ENCODE measurements at places on chromosomes 3 and 15.

- DNase-seq, result no peak
Measured at GRCh38 chr15:73982222-73982962, 9.7 kb downstream of the STOML1 start.

DNA sequence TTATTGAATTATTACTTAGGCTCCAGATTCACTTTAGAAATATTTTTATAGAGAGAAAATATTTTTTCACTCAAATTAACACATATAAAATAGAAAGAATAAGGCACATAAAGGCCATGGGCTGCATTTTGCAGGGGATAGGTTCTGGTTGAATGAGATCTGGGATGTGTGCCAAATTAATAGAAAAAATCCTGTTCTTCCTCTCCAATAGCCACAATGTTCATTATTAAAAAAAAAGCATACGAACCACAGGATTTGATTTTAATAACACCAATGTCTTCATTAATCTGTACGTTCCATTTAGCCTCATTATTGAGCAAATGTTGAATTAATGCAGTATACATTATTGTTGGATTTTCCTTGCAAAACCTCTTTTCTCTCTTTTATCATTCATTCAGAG, 622.8 kb upstream of the AGTR1 start:
- no peak for DNase-seq

DNA sequence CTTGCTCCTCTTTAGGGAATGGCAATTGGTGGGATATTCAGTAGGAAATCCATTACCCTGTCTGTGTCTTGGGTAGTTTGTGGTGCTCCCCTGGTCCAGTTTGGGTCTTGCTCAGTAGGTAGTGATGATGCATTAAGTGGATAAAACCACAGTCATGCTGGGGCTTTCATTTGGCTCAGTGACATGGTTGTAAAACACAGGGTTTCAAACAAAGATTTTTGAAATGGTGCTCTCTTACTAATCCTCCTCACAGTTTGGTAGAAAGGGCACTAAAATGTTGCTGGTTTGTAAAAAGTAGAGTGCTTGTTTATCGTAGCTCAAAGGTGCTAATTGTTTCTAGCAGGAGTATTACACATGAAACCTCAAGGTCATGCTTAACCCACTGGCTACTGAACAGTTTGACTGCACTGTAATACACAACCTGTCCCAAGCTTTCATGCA, 22.9 kb downstream of the BBX start:
- no peak for DNase-seq

DNA sequence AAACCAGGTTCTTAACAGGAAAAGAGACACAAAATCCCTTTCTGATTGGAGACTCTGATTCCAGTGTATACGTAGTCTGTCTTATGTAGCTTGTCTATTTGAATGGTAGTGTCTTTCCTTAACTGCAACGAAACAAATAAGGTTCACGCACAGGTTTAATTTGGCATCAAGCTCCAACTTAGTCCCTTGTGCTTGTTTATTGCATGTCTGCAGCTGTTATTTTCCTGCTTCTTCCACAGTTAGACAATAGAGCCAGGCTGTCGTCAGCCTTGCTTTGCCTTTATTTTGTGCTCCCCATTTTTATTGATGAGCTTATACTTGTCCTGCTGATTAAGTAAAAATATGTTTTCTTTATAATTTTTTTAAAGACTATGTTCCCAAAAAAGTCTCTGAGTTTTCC, 152.7 kb upstream of the CDIN1 start:
- DNase-seq, result no peak

- DNase-seq, result no peak
Measured at GRCh38 chr3:158108445-158108985, 1.4 kb upstream of the RSRC1 start.

DNA sequence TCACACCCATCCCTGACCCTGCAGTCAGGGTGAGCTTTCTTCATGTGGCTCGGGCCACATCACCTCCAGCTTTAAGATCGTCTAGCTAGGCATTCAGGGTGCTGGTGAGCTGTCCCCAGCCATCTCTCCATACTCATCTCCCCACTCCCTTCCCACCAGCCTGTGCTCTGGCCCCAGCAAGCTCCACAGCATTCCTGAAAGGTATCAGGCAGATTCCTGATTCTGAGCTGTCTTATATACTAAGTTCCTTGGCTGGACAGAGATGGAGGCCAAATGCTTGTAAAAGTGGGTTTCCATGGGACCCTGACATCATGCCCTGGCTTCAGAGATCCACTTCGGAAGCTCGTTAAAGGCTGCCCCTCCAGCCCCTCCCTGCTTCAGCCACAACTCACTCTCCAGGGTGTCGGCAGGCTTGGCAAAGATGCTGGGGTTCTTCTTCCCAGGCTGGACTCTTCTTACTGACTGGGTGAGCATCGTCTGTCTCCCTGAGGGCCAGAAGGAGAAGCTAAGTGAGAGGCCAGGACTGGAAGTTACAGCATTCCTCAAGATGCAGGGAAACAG, 3.9 kb downstream of the CILP start:
- no peak for DNase-seq

DNA sequence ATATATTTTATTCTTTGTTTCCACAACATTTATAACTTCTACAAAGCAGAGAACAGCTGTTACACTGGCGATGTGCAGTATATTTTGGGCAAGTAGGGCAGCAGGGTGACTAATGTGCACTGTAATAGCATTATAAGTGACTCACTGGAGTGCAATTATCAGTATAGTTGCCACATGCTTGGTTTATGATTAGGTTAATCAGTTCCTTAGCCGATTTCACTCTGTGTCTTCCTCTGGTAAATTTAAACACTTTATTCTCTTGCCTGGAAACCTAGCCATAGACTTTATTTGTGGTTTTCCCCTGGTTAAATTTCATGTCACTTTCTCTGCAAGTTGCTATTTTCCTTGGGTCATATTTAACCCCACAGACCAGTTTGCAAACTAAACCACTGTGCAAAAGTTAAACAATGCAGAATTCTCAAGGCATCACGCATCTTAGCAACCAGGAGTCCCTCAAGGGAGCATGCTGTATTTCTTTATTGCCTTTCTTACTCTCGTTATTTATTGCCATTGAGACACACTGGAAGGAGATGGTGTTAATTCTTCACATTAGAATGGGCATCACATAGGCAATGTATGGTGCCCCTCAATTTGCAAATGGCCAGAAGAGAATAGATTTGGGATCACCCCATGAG, 690.2 kb upstream of the DPPA4 start:
- DNase-seq, result no peak

- no peak for DNase-seq
Measured at GRCh38 chr3:41224120-41224806, 25.0 kb downstream of the CTNNB1 start.

DNA sequence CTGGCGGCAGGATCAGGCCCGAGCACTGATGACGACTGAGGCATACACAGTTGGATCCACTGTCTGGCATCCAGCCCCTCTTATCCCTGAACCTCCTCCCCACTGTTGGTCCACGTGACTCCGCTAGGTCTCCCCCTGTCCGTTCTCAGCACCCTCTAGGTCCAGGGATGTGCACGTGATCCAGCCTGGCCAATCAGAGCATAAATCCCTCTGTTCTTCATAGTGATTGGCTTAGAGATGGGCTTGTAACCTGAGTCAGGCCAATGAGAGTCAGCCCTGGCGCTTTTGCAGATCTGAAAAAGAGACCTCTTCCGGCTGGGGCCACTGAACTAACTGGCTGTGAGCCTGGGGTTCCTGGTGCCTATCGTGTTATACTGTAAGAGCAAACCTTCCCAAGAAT, 20.5 kb upstream of the IQSEC1 start:
- DNase-seq, result no peak

DNA sequence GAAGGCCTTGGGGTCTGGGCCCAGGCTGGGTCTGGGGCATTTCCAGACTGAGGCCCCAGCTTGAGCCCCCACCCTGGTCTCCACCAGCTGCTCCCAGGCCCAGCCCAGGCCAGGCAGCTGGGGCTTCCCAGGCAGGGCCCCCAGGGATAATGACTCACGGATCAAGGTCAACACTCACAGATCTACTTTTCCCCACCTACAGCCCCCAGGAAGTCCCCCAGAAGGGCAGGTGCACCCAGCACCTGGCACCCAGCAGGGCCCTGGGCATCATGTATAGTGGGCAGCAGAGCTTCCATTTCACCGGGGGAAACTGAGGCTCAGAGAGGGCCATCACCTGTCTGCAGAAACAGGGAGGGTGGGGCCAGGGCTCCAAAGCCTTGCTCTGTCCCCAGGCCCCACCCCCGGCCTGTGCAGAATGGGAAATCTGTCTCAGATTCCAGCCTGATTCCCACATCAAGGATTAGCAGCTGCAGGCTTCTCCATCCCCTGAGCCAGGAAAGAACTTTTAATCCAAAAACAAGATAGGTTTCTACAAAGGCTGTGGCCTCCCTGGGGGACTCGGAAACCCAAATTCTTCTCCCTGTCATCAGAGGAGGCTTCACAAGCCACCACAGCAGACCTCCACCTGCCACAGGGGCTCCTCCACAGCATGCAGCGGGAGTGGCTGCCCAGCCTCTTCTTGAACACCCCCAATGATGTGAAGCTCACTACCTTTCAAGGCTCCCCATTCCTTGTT, 49.8 kb downstream of the IQSEC1 start:
- no peak for DNase-seq

- DNase-seq, result no peak
Measured at GRCh38 chr3:149247008-149247710, 25.5 kb upstream of the CP start.

- no peak for DNase-seq
Measured at GRCh38 chr3:2929574-2929973, 180.6 kb downstream of the IL5RA start.

- no peak for DNase-seq
Measured at GRCh38 chr3:84440291-84440690, 518.5 kb upstream of the CADM2 start.
